ENCODE measurements at places on chromosomes 1 and 21. TPM values are rescaled to one million over a fixed set of nuclear protein-coding genes. Genes with fewer than 3 reads are reported as not detected.

Gene KCNN3
- total RNA-seq: 0.28 TPM

Gene PRDX1
- total RNA-seq: 433 TPM

Gene FAAH
- 2.0 TPM for total RNA-seq

Gene ABCG1
- total RNA-seq: 5.2 TPM

Gene DMRTA2
- not detected for total RNA-seq

Gene PTPRU
- total RNA-seq: 5.0 TPM

Gene FAM78B
- under 0.01 TPM for total RNA-seq

Gene PLA2G2A
- not detected for total RNA-seq

Gene ATP1A4
- not detected for total RNA-seq

Gene FCRL1
- total RNA-seq: not detected

Gene IL10
- not detected for total RNA-seq

Gene EPRS1
- total RNA-seq: 211 TPM

Gene H3-3A
- 85.4 TPM for total RNA-seq

Gene GPR161
- total RNA-seq: 11.7 TPM

Gene ZMYM4
- 33.4 TPM for total RNA-seq

Gene TSPAN1
- total RNA-seq: 0.56 TPM

Gene CLCA4
- not detected for total RNA-seq

Gene PCP4L1
- under 0.01 TPM for total RNA-seq

Gene TMPRSS15
- not detected for total RNA-seq

Gene MECR
- total RNA-seq: 13.2 TPM

Gene HRNR
- total RNA-seq: not detected

Gene CYP4Z1
- total RNA-seq: not detected

Gene DAB1
- total RNA-seq: not detected

Gene WNT2B
- 3.4 TPM for total RNA-seq

Gene C1QA
- total RNA-seq: not detected

Gene MCOLN3
- 0.28 TPM for total RNA-seq
